ENCODE measurements at places on chromosomes 13 and 19.

DNA sequence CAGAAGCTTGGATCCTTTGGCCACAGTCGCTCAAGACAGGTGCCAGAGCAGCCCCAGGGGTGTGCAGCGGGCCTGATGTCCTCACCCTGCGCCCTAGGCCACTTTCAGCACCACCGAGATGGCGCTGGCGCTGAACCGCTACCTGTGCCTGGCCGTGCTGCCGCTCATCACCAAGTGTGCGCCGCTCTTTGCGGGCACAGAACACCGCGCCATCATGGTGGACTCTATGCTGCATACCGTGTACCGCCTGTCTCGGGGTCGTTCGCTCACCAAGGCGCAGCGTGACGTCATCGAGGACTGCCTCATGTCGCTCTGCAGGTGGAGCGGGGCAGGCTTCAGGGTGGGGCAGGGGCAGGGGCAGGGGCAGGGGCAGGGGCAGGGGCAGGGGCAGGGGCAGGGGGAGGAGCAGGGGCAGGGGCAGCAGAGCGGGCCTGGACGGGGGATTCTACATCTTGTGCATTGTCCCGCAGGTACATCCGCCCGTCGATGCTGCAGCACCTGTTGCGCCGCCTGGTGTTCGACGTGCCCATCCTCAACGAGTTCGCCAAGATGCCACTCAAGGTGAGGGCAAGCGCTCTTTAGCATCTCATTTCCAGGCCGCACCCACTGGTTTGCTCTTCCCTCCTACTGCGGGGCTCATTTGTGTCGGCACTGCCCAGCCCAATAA lies 69.1 kb downstream of the RYR1 start:
- no peak for DNase-seq

GRCh38 chr13:114046431-114046975 lies 72.6 kb upstream of the C13orf46 start:
- DNase-seq, result no peak

DNA sequence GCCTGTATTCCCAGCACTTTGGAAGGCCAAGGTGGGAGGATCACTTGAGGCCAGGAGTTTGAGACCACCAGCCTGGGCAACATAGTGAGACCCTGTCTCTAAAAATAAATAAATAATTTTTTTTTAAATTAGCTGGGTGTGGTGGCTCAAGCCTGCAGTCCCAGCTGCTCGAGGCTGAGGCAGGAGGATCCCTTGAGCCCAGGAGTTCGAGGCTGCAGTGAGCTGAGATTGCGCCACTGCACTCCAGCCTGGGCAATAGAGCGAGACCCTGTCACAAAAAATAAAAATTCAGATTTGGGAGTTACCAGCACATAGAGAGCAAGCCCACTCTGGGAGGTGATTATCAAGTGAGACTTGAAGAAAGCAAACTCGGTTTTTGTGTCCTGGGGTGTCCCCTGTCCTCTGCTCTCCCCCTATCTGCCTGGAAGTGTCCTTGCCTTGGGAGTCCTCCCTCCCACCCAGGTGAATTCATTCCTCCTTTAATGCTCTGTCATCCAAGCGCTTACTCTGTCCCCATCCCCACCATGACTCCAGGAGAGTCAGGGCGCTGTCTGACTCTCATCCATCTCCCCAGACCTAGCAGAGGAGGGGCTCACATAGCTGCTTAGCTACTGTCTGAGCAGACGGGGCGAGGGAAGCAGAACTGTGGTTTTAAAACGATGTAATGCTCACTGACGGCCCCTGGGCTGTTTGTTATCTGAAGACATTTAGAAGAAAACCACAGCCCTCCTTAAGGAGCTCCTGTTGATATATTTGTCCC lies 146.8 kb downstream of the STK24 start:
- no peak for DNase-seq

DNA sequence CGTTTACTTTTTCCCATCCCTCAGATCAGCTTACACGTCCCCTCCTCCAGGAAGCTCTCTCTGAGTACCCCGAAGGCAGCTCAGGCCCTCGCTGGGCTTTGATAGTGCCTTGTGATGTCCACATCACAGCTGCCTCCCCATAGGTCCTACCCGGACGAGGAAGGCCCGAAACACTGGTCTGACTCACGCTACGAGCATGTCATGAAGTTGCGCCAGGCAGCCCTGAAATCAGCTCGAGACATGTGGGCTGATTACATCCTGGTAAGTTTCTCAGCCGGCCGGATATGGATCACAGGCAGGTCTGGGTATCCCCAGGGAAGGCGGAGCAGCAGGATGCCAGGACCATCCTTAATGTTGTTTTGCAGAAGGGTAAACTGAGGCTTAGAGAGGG lies 4.8 kb downstream of the COLGALT1 start:
- DNase-seq, result no peak

GRCh38 chr19:3450796-3451411 lies 29.4 kb downstream of the SMIM24 start:
- DNase-seq, result peak; percentile 100

- no peak for DNase-seq
These were observed 65.3 kb downstream of the GPR12 start for GRCh38 chr13:26695360-26695705.

- DNase-seq, result no peak
These were observed 9.3 kb upstream of the RPS15 start for GRCh38 chr19:1428738-1429391.

- no peak for DNase-seq
These were observed 518.5 kb downstream of the FGF9 start for GRCh38 chr13:22189176-22190048.

- no peak for DNase-seq
These were observed 351.2 kb downstream of the DNAJC15 start for GRCh38 chr13:43374621-43375020.

- no peak for DNase-seq
These were observed 5.2 kb downstream of the TLE6 start for GRCh38 chr19:2982561-2982960.

- DNase-seq, result no peak
These were observed 167.6 kb downstream of the DCT start for GRCh38 chr13:94311893-94312292.

DNA sequence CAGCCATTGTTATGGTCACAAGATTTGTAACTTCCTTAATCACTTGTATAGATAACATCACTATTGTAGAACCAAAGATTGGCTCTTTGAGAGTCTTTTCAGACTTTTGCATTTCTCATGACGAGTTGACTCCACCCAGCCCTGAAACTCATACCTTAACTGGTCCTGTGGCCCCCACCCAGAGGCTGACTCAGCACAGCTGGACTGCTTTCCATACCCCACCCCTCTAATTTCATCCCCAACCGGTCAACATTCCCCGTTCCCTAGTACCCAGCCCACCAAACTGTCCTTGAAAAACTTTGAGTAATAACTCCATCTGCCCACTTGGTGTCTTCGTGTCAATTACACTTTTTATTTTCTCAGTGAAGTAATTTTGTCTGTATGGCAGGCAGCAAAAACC lies 32.1 kb upstream of the SLITRK1 start:
- DNase-seq, result no peak

GRCh38 chr19:41521931-41522555 lies 53.9 kb upstream of the CEACAM21 start:
- no peak for DNase-seq

- DNase-seq, result no peak
These were observed 20.3 kb upstream of the CACNA1A start for GRCh38 chr19:13526552-13526951.

- DNase-seq, result no peak
These were observed 1.9 kb upstream of the TMEM59L start for GRCh38 chr19:18610556-18611326.

DNA sequence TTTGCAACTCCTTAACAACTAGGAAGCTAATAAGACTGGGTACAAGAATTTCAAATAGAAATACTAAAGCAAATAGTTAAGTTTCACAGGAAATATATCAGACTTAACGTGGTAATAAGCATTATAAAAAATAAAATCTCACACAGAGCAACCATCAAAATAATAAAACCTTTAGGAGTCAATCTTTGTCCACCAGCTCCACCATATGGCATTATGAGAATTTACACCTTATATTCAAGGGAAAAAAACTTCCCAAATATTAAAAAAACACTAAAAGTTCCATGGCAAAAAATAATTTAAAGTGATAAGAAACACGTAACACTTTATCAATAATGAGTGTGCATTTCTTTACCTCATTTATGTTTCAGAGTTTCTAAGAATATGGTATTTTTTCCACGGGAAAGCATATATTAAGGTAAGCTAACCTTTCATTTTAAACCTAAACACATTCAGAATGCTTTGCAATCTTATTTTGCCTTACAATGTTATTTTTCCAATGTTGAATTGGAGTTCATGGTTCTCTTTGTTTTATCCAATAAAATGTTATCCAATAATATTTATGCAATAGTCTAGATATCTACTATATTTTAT lies 423.2 kb upstream of the SGCG start:
- peak; percentile 9 for DNase-seq

DNA sequence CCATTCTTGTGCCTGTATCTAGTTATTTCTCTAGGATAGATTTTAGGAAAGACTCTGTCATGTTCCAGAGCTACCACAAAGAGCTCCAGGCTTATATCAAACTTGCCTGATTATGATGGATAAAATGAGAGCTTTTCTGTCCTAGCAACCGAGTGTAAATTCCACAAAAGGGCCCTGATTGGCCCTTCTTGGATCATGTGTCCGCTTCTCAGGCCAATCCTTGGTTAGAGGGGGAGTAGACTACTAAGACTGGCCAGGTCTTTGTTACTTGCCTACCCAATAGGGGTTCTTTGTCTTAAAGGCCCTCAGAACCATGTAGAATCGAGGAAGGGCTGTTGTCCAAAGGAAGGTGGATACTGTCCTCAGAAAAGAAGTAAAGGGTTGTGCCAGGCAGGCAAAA lies 2.4 kb downstream of the DHX34 start:
- no peak for DNase-seq
